Smooth muscle cell of the brain vasculature (primary cell): ENCODE measurements at places on chromosomes 1 and 21.
A peak's percentile ranks its signal among the peaks of the same experiment; 100 is the strongest.

- peak; percentile 55 for DNase-seq
Measured at GRCh38 chr1:68213843-68214242, 18.5 kb downstream of the WLS start.

DNA sequence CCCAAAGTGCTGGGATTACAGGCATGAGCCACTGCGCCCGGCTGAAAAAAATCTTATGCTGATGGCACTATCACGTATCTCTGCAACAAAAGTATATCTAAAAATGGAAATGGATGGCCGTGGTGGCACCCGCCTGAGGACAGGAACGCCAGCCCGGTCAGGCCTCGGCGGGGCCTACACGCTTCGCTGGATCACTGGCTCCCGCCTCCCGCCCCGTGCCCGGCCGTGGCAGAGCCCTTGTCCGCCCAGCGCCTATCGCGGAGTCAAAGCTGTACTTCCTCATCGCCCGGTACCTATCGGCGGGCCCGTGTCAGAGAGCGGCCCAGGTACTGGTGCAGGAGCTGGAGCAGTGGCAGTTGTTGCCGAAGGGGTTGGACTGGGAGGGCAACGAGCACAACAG lies 28.8 kb upstream of the PDPN start:
- DNase-seq = no peak

DNA sequence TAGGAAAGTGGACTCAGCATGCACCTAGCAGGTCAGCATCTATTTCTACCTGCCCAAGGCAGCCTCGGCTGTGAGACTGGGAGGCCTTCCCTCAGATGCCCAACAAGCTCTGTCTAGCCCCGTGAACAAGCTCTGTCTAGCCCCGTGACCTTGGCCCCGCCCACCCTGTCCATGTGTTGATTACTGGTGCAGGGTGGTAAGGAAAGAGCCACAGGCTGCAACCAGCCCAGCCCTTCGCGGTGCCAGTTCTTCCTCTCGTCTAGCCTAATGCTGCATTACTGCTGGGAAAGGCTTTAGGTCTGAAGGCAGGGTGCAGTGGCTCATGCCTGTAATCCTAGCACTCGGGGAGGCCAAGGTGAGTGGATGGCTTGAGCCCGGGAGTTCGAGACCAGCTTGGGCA lies 2.2 kb downstream of the GPR153 start:
- no peak for DNase-seq

- peak; percentile 75 for DNase-seq
Measured at GRCh38 chr1:219676012-219676765, 63.3 kb upstream of the ZC3H11B start.

DNA sequence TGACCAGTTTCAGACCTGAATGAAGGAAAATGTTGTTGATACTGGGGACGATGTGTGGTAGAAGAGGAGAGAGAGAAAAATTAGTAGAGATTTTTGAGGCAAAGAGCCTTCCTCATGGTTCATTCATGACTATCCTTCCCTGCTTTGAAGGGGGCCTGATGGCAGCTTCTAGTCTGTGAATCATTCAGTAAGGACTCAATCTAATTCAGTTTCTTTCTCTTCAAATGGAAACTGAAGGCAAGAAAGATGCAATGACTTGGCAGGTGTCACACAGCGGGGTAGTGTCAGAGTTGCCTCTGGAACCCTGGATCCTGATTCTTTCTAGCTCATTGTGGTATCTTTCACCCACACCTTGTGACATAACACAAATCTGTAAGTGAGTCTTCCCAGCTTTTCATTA lies 14.9 kb upstream of the CD5L start:
- DNase-seq = no peak

- no peak for DNase-seq
Measured at GRCh38 chr21:28459193-28459592, 533.5 kb downstream of the LTN1 start.

DNA sequence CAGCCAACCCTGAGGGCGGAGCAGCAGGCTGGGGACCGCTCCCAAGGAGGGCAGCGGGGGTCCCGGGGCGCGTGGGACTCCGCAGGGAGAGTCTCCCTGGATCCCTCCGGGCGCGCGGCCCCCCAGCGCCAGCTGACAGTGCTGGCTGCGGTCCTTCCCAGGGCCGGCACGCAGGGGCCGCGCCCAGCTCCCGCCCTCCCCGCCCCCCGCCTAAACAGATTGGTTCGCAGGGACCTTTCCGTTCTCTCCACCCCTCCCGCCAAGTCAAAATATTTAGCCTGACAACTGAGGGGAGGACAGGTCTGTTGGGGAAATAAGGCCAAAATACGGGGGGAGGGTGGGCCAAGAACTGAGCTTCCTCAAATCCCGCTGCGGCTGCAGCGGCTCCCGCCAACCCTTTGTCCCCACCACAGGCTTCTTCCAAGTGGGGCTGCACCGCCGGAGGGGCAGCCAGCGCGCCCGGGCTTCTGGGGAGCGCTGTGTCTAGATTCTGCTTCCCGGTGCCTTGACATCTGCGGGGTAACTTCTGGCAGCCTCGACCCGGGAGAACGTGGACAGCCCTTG lies at the start of gene INSRR:
Gene INSRR, minus strand, starts transcription at position 159 of the 564 bp plus-strand sequence. CDS start 496 bp downstream, outside the sequence.
- DNase-seq = no peak

- no peak for DNase-seq
Measured at GRCh38 chr1:64453688-64454087, 16.2 kb upstream of the CACHD1 start.
